ENCODE measurements at places on chromosomes 7 and 10.

DNA sequence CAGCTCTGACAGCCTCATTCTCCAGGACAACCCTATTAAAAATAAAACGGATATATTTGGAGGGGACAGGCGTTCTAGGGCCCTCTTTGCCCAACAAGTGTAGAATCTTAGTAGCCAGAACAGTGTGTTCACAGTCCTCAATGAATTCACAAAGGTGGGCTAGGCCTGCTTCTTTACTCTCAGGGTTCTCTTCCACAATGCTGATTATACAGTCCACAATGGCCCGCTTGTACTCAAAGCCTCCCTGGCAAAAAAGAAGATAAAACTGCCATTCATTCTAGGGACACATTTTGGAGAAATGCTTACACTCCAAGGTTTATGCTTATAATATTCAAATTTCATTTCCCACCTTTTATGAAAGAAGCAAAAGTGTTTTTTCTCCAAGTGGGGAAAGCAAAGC lies 62.6 kb downstream of the MEST start:
- DNase-seq = no peak

- no peak for DNase-seq
Measured at GRCh38 chr10:104435822-104436221, 82.2 kb downstream of the CFAP58 start.

DNA sequence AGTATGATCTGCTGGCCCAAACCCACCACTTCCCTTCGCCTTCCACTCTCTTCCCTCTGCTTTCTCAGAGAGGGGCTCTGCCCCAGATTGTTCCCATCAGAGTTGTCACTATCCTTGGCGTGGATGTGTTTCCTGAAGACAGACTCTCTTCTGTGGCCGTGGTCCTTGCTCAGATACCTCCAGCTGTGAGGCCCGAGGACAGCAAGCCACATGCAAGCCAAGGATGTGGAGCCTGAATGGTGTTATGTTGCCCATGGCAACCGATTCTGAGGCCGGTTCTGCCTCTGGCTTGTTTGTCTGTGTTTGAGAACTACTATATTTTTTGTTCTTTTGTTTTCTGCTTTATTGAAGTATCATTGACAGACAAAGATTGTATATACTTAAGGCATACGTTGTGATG lies 247.4 kb upstream of the PODXL start:
- DNase-seq = no peak

GRCh38 chr7:142181211-142181610 lies 69.7 kb downstream of the MGAM2 start:
- no peak for DNase-seq

- no peak for DNase-seq
Measured at GRCh38 chr7:128146052-128146451, 95.0 kb upstream of the LEP start.

DNA sequence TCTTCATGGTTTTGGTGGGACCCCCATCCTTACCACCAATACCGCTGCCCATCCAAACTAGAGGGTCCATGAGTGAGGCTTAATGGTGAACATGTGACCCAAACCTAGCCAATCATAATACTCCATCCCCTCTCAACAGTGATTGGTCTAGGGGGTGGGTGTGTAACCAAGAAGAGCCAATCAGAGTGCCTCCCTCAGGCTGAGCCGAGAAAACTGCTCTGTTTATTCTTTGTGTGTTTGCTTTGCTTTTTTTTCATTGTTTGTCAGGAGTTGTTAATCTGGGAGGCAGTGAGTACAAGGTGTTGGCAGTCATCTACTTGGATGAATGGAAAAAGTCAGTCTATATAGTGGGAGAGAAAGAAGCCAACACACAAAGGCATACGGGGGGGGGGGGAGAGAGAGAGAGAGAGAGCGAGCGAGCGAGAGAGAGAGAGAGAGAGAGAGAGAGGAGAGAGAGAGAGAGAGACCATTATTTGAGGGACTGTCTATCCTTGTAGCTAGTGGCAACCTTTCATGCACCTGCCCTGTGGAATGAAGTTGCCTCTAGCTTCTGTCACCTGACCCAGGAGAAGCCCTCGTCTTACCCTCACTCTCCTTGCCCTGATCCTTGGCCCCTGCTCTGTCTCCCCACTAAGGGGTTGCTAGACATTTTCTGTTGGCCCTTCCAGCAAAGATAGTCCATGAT lies 441.7 kb downstream of the TYW1 start:
- no peak for DNase-seq

- DNase-seq = no peak
Measured at GRCh38 chr7:90660100-90660499, 64.0 kb downstream of the CDK14 start.

DNA sequence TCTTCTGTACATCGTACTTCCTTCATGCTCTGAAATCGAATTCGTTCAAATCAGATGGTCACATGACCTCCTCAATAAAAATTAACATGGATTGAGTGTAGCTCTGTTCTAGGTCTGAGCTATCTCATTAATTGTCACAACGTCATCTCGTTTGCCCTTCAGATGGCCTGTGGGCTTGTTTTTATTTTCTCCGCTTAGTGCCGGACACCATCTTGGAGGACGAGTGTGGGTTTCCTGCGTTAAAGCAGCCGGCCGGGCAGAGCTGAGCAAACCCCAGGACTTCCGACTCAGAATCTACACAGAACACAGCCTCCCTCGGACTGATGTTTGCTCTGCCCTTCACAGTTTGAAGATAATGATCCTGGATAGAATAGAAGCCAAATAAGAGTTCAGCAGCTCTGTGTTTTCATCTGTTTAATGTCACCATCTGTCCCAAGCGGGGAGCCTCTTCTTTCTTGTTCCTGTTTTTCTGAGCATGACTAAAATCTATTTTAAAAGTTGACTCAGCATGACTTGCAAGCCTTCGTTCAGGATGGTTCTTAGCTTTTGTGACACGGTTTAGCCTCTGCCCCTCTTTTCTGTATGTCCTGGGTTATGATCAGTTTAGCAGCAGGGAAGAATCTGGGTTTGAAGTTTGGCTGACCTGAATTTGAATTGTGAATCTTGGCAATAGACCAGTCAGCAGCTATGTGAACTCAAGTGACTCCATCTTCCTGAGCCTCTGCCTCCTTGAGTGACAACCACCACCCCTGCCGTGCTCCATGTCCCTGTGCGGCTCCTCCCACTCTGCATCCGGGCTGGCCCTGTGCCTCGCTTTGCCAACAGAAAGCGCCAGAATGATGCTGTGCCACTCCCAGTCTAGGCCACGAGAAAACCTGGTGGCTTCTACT lies 30.6 kb upstream of the GALNTL5 start:
- no peak for DNase-seq

GRCh38 chr10:126576336-126576735 lies 94.2 kb downstream of the C10orf90 start:
- DNase-seq = no peak

DNA sequence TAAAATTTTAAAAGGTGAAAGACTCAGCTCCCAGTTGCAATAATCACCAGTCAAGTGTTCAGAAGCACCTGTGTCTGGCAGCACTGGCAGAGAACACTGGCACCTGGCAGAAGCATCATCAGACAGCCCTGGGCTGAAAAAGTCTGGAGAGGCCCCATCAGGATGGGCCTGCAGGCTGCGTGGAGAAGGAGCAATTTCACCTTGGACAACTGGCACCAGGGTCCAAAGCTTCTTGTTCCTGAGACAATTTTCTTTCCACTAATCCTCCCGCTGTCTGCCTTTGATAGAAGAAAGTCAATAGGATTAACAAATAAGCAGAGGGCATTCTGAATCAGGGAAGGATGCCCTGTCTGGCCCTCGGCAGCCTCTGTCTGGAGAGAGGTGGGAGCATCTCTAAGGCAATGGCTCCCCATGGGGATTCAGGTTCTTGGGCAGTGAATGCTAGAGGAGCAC lies 6.5 kb downstream of the COBL start:
- DNase-seq = no peak

GRCh38 chr7:104961821-104962220 lies 52.2 kb upstream of the KMT2E start:
- DNase-seq = no peak

DNA sequence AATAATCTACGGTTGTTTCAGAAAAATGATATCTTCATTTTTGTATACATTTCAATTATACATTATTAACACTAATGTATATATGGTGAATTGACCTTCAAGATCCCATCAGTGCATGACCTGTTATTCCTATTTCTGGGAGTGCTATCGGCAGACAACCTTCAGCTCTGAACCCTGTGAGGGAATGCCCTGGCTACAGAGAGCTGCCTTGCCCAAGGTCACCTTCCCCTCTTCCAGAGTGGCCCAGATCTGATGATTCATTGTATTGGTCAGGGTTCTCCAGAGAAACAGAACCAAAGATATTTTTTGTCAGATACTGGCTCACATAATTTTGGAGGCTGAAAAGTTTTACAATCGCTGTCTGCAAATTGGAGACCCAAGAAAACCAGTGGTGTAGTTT lies 235.5 kb downstream of the ZNF92 start:
- no peak for DNase-seq

DNA sequence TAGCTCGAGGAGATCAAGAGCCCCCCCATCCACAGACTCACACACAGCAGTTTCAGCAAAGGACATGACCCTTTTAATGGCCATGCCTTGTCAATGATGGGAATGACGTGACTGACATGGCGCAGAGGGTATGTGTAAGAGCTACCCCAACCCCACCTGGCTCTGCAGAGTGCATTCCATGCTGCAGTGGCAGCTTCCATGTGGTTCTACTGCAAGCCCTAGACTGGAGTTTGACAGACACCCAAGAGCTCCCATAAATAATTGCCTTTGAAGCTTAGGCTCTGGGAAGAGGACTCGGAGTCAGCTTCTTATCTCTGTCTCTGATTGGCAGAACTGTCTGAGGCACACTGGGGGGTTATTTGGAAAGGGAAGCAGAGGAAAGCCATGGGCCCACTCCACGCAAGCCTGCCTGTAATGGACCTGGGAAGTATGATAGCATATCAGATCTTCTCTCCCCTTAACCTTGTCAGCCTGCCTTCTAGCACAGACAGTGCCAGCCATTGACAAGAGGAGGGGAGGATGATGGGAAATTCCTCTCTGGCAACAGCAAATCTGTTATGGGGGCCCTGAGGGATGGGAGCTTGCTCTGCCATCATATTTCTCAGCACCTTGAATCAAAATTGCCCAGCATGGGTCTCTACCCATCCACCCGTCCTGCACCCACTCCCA lies 478.5 kb upstream of the PODXL start:
- DNase-seq = no peak

DNA sequence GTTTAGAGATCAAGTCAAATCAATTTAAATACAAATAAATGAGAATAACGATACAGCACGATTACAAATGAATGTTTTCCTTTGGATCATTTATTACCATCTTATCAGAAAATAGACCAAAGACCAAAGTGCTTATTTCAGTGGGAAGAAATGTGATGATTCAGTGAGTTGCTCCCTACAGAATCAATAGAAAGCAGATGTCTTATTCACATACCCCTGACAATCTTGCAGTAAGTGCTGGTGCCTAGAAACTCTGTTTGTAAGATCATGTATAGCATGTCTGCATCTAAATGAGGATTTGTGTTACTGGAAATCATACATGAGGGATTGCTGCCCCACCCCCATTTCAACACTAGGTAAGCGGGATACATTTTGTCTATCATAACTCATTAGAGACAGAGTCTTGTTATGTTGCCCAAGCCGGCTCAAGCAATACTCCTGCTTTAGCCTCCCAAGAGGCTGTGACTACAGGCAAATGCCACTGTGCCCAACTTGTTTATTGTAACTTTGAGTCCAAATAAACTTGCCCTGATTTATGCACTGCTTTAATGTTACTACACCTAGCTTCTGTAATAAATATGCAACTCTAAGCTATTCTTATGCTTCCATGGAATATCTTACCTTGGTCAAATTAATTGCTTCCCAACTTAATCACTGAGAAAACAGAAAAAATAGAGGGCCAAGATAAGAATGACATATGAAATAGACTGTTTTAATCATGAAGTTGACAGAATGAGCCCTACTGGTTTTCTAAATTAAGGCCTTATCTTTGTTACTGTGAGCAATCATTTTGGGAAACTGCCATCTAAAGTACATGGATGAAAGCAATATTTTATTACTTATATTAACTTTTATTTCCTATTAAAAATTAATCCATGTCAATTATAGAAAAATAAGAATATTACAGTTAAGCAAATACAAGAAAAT lies 82.5 kb downstream of the AHR start:
- no peak for DNase-seq

- DNase-seq = no peak
Measured at GRCh38 chr10:29268011-29268410, 20.9 kb upstream of the LYZL1 start.

DNA sequence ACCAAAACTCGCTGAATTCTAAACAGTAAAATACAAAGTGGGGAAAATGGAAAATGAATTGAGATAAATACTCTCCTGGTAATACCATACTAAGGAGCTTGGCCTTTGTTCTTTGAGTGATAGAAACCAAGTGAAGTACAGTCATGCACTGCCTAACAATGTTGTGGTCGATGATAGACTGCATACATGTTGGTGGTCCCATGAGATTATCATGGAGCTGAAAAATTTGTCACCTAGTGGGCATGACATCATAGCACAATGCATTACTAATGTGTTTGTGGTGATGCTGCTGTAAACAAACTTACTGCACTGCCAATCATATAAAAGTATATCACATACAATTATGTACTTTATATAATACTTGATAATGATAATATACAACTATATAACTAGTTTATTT lies 419.1 kb downstream of the ARL4A start:
- DNase-seq = no peak

- DNase-seq = no peak
Measured at GRCh38 chr10:97217299-97217698, 31.5 kb upstream of the SLIT1 start.

- DNase-seq = no peak
Measured at GRCh38 chr7:32481176-32481575, 9.0 kb downstream of the LSM5 start.

GRCh38 chr10:6399231-6399741 lies 180.8 kb downstream of the PRKCQ start:
- DNase-seq = no peak

- DNase-seq = no peak
Measured at GRCh38 chr10:30999070-30999712, 32.5 kb downstream of the ZNF438 start.

DNA sequence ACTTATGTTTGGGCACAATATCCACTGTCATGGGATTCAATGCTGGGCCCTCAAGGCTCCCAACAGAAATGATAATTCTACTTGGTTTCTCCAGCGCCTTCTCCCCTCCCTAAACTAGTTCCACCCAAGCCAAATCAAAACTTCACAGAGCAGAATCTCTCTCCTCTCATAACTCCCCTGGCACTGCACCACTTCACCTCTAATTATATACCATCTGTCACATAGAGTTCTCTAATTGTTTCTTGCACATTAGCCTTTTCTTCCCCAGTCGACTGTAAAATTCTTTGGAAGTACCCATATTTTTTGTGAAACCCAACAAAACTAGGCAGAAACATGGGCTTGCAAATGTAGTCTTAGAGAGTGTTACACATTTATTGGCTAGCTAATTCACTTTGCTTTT lies 8.1 kb downstream of the SGMS1 start:
- DNase-seq = no peak

- no peak for DNase-seq
Measured at GRCh38 chr10:8894148-8894547, 839.7 kb downstream of the GATA3 start.

All from GM04504 (cell line).